ENCODE measurements at places on chromosomes 1 and 21.

DNA sequence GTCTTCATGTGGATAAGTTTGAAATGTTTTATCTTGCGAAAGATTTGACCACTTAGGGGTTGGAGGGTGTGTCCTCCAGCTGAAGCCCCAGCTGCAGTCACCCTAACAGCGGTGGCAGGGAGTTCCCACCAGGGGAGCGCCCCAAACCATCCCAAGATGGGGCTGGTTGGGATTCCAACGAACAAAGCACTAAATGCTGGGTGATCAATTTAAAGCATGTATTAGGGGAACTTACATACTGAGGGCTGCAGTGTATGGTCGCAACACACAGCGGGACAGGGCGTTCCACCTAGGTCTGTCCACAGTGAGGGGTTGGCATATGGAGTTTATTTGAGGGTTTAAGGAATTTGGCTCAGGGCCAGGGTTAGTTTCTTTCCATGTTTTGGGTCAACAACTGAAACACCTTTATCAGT is 26.3 kb downstream of the SLC37A1 start:
- DNase-seq = no peak

GRCh38 chr1:20840731-20841130 is 53.6 kb upstream of the HP1BP3 start:
- DNase-seq = no peak

DNA sequence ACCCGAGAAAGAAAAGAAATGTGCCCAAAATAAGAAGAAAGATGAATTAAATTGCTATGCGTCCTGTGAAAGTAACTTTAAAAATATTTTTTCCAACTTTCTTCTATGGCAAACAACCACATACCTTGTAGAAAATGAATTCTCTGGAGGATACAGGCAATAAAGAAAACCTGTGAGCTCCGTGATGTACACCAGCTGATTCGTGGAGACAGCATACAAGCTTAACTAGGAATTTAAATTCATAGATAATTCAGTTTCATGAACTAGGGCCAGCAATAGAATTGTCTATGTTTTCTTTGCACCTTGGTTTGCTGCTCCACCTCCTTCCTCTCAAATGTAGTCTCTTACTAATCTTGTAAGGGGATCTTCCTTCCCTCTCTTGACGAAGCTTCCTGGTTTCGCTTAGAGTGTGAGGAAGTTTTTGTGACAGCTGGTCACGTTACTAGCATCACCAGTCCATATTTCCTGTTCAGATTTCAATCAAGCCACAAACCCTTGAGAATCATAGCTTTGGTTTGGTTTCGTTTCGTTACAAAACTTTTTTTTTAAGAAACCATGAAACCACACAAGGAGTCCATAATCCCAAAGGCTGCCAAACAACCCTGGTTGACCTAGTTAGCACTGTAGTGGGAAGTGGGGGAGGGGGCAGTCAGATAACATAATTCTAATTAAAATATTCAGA is 35.8 kb downstream of the GREM2 start:
- DNase-seq = no peak

GRCh38 chr1:207648334-207649209 is 3.6 kb downstream of the CR1L start:
- DNase-seq = no peak

GRCh38 chr1:115982400-115982799 is 6.1 kb downstream of the SLC22A15 start:
- no peak for DNase-seq

- DNase-seq = no peak
Observed at GRCh38 chr21:28439788-28440187, 552.9 kb downstream of the LTN1 start.
